Pulmonary artery endothelial cell (primary cell): ENCODE measurements at places on chromosomes 1 and 21. TPM values are rescaled to one million over a fixed set of nuclear protein-coding genes. Genes with fewer than 3 reads are reported as not detected.
A peak's percentile ranks its signal among the peaks of the same experiment; 100 is the strongest.

The AMPD1 gene
- total RNA-seq = not detected in 2 replicates

DNA sequence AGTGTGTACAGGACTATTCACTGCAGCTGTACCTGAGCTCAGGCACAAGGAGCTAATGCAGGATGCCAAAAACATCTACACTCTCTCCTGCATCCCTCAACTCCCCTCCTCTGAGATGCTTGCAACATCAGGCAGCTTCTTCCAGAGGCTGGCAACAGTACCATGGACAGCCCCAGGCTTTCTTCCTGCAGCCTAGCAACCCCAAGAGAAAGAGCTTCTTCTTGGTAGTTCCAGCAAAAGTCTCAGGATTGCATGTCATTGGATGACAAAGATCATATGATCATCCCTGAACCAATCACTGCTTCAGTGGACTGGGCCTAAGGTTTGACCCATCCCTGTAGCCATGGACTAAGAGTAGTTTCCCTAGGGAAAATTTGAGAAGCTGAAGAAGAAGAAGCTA, 46.7 kb downstream of the CAMK2N1 start:
- no peak for DNase-seq

The OR10Z1 gene
- total RNA-seq = not detected in 2 replicates

DNA sequence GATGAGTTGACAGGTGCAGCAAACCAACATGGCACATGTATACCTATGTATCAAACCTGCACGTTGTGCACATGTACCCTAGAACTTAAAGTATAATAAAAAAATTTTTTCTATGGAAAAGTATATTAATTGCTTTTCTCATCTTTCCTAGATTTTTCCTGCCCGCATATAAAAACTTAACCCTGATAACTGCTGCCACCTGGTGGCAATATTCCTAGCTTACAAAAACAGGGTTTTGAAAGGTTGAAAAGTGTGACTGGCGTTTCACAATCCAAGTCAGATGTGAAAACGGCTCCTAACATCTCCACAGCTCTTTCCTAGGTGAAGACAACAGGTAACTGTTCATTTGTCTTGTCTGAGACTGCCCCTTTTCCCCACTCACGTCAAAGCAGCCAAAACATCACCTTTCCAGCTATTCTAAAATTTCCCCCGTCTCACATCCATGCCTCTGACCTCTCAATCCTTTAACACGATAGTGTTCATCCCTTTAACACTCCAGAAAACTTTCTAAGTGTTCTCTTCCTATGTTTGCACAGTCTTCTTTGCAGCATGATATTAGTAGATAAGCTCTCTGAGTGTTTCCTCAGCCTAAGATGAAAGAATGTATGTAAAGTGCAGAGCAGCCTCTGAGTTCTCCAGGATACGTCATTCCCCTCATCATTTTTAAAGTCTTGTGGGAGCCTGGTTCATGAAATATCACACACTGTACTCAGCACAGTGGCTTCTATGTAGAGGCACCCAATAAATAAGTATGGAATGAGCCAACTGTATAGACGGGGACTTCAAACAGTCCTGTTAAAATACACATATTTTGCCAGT, 27.5 kb downstream of the OVGP1 start:
- DNase-seq = no peak

DNA sequence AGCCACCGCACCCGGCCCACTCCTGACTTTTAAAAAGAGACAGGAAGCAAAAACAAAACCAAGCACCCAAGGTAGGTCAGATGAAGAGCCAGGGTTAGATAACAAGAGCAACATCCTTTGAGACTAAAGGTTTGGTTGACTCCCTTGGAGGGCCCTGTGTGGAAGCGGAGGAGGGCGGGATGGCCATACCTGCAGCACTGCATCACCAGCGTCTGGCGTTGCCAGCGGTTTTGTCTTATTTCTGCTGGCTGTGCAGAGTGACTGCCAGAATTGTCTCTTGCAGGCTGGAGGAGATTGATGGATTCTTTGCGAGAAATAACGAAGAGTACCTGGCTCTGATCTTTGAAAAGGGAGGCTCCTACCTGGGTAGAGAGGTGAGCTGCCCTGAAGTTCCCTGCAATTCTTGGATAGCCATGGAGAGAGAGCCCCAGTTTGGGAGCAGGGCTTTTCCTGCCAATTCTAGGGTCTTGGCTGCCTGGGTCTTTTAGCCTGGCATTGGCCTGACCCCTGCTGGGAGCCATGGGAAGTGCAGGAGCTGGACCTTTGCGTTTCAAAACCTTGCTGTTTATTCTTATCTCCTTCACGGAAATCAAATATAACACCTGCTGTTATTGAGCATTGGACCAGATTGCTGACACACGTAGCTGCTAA, 24.0 kb downstream of the QSOX1 start:
- no peak for DNase-seq

The GRIK1 gene
- total RNA-seq = not detected in 2 replicates

DNA sequence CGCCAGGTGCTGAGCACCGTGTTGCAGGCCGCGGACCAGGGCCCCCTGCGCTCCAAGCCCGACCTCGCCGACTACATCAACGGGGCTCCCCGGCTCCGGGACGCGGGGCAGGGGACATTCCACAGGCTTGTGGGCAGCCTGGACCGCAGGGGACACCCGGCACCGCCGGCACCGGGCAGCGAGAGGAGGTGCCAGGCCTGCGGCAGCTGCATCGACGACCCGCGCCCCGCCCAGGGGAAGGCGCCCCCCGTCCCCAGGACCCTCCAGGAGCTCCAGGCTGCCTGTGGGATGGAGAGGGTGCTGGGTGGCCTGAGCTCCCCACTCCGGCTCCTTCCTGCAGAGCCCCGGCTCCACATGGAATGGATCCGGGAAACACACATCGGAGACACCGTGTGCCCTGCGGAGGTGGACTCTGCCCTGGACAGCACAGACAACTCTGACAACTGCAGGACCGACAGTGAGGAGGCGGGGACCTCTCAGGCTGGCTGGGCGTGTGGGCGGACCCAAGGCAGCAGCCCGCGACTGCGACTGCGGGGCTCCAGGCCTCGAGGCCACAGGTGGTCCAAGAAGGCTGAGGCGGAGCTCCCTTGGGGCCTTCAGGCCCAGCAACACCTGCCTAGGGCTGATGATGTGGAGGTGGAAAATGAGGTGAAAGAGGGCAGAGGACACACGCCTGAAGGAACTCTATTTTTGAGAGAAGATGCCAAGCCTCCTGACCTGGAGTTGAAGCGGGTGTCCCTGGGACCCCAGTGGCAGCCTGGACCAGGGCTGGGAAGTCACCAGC, 22.8 kb downstream of the KIAA1614 start:
- DNase-seq = no peak

GRCh38 chr1:33758698-33759097, 105.2 kb upstream of the HMGB4 start:
- no peak for DNase-seq

GRCh38 chr1:84853741-84854721, 39.0 kb downstream of the LPAR3 start:
- peak; percentile 79 for DNase-seq

The HSD3B1 gene
- total RNA-seq = not detected in 2 replicates

- no peak for DNase-seq
Measured at GRCh38 chr1:226751703-226752102, 12.6 kb upstream of the ITPKB start.

DNA sequence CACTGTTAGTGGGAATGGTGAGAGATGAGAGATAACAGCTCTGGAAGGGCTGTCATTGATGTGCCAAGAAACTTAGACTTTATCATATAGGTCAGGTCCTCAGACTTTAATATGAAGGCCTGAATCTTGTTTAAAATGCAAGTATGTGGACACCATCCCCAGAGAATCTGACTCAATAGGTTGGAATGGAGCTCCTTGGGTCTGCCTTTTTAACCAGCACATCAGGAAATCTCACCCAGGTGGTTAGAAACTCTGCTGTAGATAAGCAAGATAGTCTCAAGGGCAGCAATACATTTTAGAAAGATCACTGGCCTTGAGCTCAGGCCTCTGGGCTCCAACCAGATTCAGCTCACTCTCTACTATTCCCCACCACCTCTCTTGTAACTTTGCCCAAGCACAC, 180.4 kb downstream of the SLC44A5 start:
- no peak for DNase-seq

The HJV gene
- not detected in 2 replicates for total RNA-seq

DNA sequence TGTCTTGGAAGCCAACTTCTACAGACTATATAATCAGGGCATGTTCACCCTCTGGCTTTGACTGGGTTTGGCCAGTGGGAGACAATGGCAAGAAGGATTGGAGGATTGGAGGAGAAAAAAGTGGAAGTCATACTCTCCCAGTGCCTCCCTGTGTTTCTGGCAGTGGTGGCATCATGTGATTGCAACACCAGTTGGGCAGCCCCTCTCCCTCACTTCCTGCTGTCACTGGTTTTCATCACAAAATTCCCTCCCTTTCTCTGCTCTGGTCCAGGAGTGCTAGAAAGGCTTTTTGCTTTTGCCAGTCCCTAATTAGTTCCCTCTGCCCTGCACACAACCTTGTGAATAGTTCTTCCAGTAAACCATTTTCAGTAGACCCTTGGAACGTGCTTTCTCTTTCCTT, 3.7 kb upstream of the QSOX1 start:
- DNase-seq = peak; percentile 11

GRCh38 chr1:116134476-116134773, 23.2 kb downstream of the MAB21L3 start:
- DNase-seq = no peak

- no peak for DNase-seq
Measured at GRCh38 chr1:76038287-76039004, 36.1 kb upstream of the ST6GALNAC3 start.

- no peak for DNase-seq
Measured at GRCh38 chr1:62462370-62462769, 25.5 kb downstream of the USP1 start.

GRCh38 chr21:36891692-36892091, 74.8 kb downstream of the HLCS start:
- no peak for DNase-seq

The APP gene
- 1,315 and 1,335 TPM in 2 replicates for total RNA-seq

DNA sequence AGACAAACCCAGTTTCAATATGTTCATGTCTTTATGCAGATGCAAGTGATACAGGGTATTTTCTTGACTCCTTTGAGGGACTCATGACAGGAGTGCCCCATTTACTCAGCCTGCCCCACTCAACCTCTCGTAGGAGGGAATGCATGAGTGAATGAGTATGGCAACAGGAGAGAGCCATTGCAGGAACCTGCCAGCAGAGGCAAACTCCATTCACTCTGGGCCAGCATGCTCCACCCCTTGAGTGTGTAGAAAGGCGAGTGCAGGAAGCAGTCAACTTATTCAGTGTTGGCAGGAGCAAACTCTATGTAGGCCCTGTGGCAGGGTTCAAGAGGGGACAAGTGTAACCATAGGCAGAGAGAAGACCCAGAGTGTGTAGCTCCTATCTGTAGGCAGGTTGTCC, 1526.3 kb downstream of the PLA2G4A start:
- no peak for DNase-seq

The CD48 gene
- not detected in 2 replicates for total RNA-seq

- DNase-seq = no peak
Measured at GRCh38 chr1:84702143-84702542, 11.9 kb upstream of the SSX2IP start.

The OR2AK2 gene
- total RNA-seq = not detected in 2 replicates

- no peak for DNase-seq
Measured at GRCh38 chr1:7526867-7527732, 244.0 kb upstream of the VAMP3 start.

- DNase-seq = no peak
Measured at GRCh38 chr1:182707122-182707521, 22.7 kb upstream of the RGS8 start.

The FCER1G gene
- total RNA-seq = 0.26 and 0.49 TPM in 2 replicates

DNA sequence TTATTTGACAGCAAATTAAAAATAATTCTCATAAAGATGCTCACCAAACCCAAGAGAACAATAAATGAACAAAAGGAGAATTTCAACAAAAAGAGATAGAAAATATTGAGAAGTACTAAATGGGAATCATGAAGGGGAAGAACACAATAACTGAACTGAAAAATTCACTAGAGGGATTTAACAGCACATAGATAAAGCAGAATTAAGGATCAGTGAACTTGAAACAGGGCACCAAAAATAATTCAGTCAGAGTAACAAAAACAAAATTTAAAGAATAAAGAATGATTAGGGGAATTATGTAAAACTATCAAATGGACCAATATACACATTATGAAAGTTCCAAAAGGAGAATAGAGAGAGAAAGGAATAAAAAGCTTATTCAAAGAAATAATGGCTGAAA, 7.8 kb downstream of the ADAM30 start:
- no peak for DNase-seq

The CD53 gene
- not detected in 2 replicates for total RNA-seq

- DNase-seq = no peak
Measured at GRCh38 chr1:198959032-198959431, 320.2 kb downstream of the PTPRC start.

The ADAMTSL4 gene
- total RNA-seq = 0.20 and 0.46 TPM in 2 replicates

GRCh38 chr1:156858959-156859522, at the start of gene INSRR:
TSS of gene INSRR (minus strand) at chr1:156859117. CDS start at chr1:156858621, 496 bp downstream.
- no peak for DNase-seq

DNA sequence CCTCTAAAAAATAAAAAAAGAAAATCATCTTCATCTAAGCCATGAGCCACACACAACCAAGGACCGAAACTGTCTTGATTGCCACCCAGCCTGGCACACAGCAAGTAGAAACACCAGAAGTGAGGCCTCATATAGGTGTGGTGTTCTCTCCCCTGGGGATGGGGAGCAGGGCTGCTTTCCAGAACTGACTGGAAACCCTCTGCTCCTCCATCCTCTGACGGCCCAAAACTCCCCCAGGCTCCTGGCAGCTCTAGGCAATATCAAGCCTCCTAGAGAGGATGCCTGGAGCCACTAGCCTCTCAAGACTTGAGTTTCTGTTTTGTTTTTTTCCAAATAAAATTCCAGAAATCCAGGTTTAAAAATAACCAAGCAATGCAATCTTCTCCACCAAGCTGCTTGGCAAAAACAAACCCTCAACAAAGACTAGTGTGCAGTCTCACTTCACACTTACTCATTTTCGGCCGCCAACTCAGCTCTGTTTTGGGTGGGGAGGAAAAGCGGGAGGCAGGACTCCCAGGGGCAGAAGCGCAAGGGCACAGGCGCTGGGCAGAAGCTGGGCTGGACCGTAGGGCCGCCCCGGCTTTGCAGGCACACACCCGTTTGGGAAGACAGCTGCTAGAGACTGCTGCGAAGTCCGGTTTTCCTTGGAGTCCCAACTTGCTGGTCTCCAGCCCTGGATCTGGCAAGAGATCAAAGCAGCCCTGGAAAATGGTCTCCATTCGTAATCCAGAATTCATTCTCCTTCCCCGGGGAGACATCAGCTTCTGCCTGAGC, 78.2 kb upstream of the CAPZB start:
- no peak for DNase-seq

The RGS5 gene
- 23.3 and 189 TPM in 2 replicates for total RNA-seq

GRCh38 chr1:108570998-108571401, 11.1 kb downstream of the EEIG2 start:
- DNase-seq = no peak

GRCh38 chr1:174880171-174880570, 119.6 kb upstream of the CACYBP start:
- DNase-seq = no peak

The AIM2 gene
- not detected in 2 replicates for total RNA-seq

GRCh38 chr1:156681196-156681960, 4.2 kb upstream of the NES start:
- DNase-seq = no peak

DNA sequence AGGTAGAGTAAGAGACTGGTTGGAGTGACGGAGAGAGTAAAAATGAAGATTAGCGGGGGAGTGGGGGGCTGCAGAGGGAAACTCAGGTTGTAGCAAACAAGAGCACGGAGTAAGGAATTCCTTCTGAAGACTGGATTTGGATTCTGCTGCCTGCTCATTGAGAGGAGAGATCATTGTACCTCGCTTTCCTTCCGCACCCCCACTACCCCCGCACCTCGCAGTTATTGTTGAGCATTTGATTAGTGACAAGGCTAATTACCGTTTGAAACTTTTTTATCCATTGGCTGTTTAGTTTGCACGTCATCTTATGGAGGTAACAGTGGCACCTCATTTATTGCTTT, 463 bp downstream of the PRPF3 start:
- no peak for DNase-seq

- DNase-seq = no peak
Measured at GRCh38 chr21:34819357-34819999, 150.7 kb downstream of the CLIC6 start.
